ENCODE measurements at places on chromosomes 2 and 18.
A peak's percentile ranks its signal among the peaks of the same experiment; 100 is the strongest.

- DNase-seq: no peak
Observed at GRCh38 chr2:147499785-147500184, 345.0 kb upstream of the ACVR2A start.

DNA sequence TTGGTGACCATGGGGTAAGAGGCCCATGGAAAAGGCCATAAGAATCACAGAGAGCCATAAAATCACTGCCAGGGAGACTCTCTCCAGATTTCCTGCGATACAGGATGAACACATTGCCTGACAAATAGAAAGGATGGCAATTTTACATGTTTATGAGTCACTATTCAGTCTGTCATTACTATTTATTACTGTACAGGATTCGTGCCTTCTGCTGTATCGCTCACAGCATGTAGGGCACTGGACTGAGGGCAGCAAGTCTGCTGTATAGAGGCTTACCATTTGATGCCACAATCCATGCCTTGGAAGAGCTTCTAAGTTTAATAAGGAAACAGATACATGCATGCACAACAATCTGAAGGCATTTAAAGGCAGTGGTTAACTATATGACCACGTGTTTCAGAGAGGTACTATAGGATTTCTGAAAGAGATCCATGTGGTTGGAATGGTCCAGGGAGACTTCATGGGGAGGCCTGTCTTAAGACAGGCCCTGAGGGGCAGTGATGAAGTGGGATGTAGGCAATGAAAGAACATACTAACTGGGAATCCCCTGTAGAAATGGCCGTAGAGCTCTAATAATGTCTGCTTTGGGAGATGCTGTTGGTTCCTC, 702.4 kb upstream of the RAB6C start:
- no peak for DNase-seq

- DNase-seq: no peak
Observed at GRCh38 chr2:232721882-232722281, 24.8 kb downstream of the GIGYF2 start.

DNA sequence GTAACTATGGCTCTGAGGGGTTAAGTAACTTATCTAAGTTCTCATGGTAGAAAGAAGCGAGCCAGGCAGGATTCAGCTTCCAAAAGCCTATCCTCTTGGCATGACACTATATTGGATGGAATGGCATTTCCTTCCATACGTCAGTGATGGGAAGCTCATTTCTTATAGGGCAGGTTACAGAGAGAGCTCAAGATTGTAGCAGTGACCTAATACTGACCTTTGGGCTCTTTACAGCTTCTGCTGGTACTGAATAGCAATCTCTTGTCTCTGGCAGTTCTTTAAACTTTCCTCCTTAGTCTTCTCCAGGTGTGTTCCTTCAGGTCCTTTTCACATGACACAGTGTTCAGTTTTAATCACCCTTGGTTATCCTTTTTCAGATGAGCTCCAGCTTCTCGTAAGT, 133.0 kb downstream of the HRH4 start:
- no peak for DNase-seq

DNA sequence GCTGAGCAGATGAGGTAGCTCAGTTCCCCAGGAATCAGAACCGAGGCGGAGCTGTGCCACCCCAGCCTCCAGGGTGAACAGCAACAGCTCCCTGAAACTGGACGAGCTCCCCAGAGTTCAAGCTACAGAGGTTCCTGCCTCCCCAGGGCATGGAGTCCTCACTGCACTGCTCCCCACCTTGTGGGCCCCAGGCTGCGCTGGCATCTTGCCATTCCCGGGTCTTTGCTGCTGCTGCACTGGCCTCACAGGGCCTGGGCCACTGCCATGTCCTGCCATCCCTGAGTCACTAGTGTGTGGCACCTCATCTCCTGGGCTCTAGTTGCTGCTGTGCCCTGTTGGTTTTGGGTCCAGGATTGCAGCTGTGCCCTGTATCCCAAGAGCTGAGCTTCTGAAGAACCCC, 166.9 kb downstream of the SNTG2 start:
- DNase-seq: no peak

- DNase-seq: no peak
Observed at GRCh38 chr2:96320326-96320725, 4.8 kb upstream of the ITPRIPL1 start.

- no peak for DNase-seq
Observed at GRCh38 chr2:175883586-175884194, 118.4 kb downstream of the LNPK start.

- no peak for DNase-seq
Observed at GRCh38 chr18:55320424-55321264, 267.3 kb downstream of the TCF4 start.

- DNase-seq: no peak
Observed at GRCh38 chr2:9398881-9399780, 24.2 kb downstream of the ITGB1BP1 start.

- no peak for DNase-seq
Observed at GRCh38 chr2:149383340-149383739, 53.0 kb downstream of the LYPD6 start.

GRCh38 chr18:58303363-58303762, 259.3 kb downstream of the NEDD4L start:
- DNase-seq: no peak

- no peak for DNase-seq
Observed at GRCh38 chr2:96934182-96934495, 52.2 kb downstream of the FAM178B start.

DNA sequence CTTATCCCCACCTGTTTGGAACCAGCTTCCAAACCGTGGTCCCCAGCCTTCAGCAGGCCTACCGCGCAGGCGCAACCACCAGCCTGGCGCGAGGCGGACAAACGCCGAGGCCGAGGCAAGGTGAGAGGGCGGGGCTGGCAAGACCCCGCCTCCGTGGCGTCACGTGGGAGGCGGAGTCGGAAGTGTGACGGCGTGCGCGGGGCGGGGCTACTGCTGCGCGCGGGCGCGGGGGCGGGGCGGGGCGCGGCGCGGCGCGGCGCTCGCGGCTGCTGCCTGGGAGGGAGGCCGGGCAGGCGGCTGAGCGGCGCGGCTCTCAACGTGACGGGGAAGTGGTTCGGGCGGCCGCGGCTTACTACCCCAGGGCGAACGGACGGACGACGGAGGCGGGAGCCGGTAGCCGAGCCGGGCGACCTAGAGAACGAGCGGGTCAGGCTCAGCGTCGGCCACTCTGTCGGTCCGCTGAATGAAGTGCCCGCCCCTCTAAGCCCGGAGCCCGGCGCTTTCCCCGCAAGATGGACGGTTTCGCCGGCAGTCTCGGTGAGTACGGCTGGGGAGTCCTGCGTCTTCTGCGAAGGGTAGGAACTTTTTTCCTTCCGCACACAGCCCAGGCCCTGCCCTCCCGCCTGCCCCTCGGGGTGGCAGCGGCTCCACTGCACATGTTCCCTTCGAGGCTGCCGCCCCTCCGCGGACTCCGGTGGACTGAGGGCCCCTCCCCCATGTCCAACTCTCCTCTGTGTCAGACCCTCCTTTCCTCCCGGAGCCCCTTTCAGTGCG, at the start of gene EML4:
Gene EML4 (plus strand): TSS at position 254 of the 774 bp plus-strand sequence. CDS start 259 bp downstream, at position 513.
- DNase-seq: peak; percentile 88

DNA sequence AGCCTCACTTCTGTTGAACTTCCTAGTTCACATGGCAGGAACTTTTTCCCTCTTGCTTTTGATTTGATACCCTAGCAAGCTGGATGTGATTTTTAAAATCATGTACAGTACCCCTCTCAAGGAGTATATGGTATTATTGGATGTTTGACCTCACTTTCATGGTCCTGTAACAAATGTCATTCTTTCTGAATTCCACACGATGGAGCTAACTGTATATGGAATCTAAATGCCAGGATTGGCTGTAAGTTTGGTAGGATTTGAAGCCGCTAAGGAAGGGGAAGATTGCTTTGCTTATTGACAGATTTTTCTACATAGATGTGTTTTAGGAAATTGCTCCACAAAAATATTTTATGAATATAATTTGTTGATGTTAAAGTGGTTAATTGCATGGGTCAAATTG, 18.3 kb downstream of the MAIP1 start:
- no peak for DNase-seq

DNA sequence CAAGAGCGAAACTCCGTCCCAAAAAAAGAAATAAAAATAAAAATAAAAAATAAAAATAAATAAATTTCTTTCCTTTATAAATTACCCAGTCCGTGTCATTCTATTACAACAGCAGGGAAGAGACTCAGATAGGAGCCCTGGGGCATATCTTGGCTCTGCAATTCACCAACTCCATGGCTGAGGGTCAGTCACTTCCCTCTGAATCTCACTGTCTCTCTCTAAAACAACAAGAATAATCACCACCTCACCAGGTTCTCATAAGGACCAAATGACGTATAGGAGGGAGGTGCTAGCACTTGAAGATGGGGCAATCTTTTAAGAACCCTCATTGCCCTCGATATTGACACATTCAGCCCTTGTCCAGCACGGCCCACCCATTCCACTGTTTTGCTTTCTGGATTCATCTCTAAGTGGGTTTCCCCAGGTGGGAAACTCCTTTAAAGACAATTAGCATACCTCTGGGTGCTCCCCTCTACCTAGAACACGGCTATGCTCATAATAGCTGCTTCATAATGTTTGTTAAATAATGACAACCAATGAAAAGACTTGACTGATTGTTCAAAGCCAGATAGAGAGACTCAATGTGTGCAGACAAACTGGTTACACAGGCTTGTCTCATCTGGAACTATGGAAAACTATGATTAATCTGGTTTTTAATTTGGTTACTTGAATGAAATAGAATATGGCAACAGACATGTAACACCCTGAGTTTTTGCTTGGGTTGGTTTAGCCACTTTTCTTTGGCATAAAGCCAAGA, 15.1 kb downstream of the MYCN start:
- no peak for DNase-seq

- DNase-seq: no peak
Observed at GRCh38 chr2:8841932-8842331, 4.5 kb upstream of the KIDINS220 start.

GRCh38 chr2:10772868-10773215, 39.7 kb downstream of the PDIA6 start:
- DNase-seq: no peak

DNA sequence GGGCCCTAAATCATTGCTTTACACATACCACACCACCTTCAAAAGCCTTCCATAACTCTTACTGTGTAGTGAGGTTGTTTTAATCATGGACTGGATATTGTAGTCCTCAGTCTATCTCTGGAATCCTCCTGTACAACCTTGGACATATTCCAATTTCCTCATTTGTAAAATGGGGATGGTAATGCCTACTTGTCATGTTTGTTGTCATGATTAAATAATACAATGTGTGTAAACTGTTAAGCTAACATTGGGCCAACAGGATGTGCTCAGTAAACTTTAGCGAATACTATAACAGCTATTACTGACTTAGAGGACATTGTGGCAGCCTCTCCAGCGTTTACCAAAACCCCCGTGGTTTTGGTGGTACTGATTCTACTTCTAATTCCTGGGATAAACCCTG, 74.7 kb upstream of the PTPRM start:
- no peak for DNase-seq

GRCh38 chr18:49566985-49567384, 5.1 kb downstream of the LIPG start:
- no peak for DNase-seq

DNA sequence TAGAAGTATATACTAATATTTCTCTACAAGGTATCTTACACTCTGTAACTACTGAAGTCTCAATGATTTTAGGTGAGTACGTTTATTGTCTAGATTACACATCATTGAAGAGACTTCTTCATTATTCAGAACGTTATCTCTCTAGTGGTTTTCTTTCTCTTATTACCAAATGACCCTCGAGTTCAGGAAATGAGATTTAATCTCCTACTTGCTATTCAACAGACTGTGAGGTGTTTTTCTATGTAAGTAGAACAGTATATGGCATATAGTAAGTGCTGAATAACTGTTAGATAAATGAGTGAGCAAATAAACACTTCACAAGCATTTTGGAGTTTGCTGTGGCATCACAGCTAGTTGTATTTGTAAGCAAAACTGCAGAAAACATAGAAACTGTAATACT, 947.2 kb upstream of the SLC39A10 start:
- DNase-seq: no peak

- no peak for DNase-seq
Observed at GRCh38 chr18:57029761-57030160, 117.1 kb upstream of the BOD1L2 start.

DNA sequence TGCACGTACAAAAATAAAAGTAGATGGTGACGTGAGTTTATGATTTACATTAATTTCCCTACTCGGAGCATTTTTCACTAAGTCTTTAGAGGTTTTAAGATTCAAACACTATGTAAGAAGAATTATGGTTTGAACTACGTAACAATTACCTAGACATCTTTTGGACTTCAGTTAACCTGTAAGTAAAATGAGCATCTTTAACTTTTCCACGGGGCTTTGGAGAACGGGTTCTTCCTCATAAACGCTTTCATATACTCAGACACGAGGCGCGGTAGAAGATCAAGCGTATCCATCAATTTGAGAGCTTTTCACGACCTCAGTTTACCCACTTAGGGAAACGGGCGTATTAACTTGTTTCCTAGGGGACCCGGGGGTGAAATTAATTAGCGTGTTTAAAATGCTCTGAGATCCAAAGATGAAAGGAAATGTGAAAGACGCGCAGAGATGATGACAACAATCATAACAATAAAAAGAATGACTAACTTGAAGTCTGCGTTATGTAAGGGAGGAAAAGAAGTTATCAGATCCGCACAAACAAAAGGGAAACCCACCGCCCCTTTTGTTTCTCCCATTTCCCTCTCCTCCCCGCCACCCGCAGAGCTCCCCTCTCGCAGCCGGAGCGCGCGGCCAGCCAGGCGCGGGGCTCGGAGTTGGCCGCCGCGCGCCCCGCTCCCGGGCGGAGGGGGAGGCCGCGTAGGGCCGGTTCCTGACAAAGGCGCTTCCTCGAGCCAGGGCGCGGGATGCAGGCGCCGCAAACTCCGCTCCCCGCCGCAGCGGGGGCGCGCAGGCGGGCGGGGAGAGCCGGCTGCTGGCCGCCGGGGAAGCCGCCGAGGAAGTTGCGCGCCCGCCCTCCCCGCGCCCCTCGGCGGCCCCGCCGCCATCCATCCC, 807 bp downstream of the PELI1 start:
- peak; percentile 24 for DNase-seq

- DNase-seq: no peak
Observed at GRCh38 chr2:235045336-235045972, 93.6 kb downstream of the SH3BP4 start.

- DNase-seq: peak; percentile 61
Observed at GRCh38 chr2:100984892-100985307, 17.2 kb upstream of the RPL31 start.

GRCh38 chr2:27079233-27080139, 1.1 kb downstream of the EMILIN1 start:
- no peak for DNase-seq

DNA sequence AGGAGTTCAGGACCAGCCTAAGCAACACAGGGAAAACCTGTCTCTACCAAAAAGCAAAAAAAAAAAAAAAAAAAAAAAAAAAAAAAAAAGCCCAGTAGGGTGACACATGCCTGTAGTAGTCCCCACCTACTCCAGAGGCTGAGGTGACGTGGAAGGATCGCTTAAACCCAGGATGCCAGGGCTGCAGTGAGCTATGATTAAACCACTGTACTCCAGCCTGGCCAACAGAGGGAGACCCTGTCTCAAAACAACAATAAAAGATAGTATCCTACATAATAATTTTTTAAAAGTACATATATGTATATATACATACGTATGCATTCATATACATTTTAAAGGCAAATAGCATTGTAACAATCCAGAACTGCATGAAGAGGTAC, 51.7 kb downstream of the SOS1 start:
- DNase-seq: no peak

- DNase-seq: no peak
Observed at GRCh38 chr2:190666895-190667294, 18.0 kb downstream of the NAB1 start.
